Fibroblast of skin of left quadriceps (primary cell): ENCODE measurements at places on chromosomes 3 and 15.

- no peak for DNase-seq
These were observed 9.9 kb downstream of the B3GNT5 start for GRCh38 chr3:183262875-183263378.

DNA sequence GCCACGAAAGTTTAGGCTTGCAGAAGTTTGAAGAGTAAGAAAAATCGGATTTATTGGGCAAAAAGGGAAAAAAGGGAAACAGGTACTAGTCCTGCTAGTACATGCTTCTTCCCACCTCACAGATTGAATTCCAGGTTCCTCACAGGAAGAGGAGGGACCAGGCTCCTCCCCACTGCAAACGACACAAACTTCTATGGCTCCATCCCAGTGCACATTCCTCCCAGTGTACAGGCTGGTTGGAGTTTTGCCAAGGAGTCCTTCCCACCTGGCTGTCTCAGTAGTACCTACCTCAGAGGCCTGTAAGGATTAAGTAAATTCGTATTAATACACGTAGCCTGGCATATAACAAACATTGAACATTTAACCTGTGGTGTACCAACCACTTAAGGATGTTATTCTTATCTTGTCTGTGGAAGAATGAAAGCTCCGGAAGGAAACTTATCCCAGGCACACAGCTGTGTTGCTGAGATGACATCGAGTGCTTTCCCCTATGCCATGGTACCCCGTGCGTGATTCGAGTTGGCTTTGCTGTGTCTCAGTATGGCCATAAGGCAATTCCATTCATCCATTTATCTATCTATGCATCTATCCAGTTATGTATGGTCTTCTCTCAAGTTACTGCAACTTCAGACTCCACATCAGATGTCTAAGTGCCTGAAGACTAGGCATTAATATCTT lies 294.3 kb downstream of the LRTM1 start:
- no peak for DNase-seq

DNA sequence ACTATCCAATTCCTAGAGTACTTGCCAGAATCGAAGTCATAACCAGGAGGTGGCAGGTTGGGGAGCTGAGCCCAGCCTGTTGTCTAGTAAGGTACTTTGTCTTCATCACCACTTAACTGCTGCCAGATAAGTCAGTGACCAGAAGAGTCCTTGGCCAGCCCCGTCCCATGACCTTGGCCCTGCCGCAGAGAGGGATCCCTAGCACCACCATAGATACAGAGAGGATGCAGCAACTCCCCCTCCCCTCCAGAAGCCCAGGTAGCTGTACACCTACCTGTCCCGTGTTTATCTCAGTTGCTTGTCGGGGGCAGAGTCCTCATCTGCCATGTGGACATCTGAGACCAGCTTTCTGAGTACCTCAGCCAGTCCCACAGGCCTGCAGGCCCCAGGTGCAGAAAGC lies 153.6 kb upstream of the TP63 start:
- DNase-seq = no peak

- DNase-seq = peak; percentile 15
These were observed 39.6 kb upstream of the PDCD6IP start for GRCh38 chr3:33758864-33759263.

- no peak for DNase-seq
These were observed 5.1 kb upstream of the FLNB start for GRCh38 chr3:58003093-58003492.

GRCh38 chr3:71456156-71456555 lies 127.4 kb downstream of the FOXP1 start:
- DNase-seq = no peak

GRCh38 chr15:88605189-88606069 lies 15.7 kb upstream of the AEN start:
- DNase-seq = no peak

DNA sequence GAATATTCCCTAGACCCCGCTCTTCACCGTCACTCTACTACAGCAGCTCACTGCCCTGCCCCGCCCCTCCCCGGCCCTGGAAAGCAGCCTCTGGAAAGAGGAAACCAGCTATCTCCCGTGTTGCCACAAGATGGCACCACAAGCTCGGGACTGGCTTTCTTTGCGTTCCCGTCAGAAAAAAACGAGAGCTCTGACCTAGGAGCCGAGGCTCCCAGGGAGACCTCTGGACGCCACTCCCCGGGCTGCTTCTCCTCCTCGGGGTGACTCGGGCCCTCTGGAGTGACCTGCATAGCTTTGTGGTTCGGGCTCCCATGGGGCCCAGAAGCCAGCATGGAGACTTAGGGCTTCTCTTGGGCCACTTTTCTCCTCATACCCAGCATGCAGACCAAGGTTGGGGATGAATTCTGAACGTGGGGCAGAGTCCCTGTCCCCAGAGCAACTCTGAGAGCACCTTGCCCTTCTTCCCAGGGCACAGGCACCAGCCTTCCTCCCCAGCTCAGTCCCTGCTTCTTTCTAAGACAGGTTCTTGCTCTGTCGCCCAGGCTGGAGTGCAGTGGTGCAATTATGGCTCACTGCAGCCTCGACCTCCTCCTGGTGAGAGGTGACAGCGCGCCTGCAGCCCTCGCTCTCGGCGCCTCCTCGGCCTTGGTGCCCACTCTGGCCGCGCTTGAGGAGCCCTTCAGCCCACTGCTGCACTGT lies 19.0 kb downstream of the STOML1 start:
- peak; percentile 67 for DNase-seq

- DNase-seq = no peak
These were observed 267.5 kb downstream of the PDCD6IP start for GRCh38 chr3:34065901-34066300.

DNA sequence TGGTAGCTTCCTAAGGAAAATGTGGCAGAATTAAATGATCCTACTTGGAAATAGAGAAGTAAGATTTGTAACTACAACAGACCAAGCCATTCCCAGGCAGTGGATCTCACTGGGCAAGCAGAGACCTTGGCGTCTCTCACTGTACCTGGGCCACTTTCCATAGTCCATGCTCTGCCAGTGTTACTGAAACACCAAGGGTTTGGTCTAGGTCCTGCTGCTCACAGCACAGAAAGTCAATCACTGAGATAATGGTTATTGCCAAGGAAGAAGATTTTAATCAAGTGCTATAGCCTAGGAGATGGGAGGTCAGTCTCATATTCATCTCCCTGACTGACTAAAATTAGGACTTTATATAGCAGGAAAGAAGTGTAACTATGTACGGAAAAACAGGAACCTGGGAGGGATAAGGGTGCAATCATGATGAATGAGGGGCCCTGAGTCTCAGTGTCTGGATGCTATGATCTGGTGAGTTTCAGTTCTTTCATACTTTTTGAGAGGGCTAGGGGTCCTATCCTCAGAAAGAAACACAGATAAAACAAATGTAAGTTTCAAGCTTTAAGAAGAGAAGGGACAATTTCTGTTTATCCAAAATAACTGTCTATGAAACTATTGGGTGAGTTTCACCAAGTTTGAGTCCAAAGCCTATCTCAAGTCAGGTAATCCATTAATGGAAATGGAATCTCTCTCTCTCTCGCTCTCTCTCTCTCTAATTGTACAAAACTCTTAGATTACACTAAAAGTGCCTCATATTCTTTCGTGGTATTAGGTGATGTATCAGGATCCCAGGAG lies 20.6 kb downstream of the GPR15 start:
- no peak for DNase-seq

GRCh38 chr3:37458162-37459120 lies 284.1 kb upstream of the LRRFIP2 start:
- no peak for DNase-seq

DNA sequence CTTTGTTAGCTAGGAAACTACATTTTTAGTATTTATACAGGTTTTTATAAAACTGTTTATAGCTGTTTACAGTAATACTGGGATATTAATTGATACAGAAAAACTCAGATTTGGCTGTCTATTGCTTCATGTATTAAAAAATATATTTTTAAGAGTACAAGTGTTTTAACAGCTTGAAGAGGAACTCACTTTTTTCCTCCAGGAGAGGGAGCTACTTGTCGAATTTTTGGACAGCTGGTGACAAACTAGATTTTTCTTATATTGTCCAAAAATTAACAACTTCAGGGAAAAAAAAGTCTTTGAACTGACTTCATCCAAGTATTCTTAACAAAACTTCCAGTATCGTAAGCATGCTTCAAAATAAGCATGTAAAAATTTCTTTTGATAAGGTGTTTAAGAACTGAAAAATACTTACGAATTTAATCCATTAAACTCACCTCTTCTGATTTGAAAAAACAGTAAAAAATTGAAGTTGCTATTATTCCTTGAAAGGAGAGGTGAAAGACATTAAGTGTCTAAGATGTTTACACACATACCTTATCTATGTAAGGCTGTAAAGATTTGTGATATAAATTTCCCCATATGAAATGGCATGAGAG lies 4.0 kb downstream of the DIPK2A start:
- DNase-seq = peak; percentile 34

GRCh38 chr15:41820791-41821423 lies 7.0 kb upstream of the JMJD7 start:
- no peak for DNase-seq

DNA sequence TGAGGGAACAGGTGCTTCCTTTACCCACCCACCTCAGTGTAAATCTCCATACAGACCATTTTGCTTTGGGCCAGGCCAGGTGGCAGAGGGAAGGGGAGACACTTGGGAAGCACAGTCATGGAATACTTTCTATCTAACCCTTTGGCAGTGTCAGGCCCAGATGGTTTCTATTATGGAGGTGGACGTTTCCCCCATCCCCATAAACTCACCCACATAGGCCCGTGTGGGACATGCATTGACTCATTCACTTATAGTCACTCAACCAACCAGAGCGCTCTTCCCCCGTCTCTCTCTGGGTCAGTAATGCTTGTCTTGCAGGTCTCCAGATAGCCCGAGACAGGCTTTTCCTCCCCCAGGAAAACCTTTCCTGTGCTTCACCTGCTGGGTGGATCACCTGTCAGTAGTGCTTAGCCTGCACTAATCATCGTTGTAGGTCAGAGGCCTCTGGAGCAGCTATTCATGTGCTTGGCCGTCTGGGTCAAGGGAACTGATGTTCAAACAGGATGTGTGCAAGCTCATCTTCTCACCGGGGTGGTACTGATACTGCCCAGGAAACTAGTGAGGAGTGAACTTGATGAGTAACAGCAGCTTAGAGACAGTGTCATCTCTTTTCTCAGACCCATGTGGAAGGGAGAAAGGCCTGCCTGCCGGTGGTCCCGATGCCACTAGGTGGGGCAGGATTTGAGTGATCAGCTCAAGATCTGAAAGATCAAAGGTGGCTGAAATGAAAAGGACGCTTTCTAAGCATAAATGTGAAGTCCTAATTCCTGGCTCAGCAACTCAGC lies 67.1 kb downstream of the CEMIP start:
- DNase-seq = peak; percentile 14

- DNase-seq = peak; percentile 23
These were observed 58.6 kb upstream of the SLC6A1 start for GRCh38 chr3:10933805-10934481.

GRCh38 chr3:53996141-53996874 lies 104.6 kb upstream of the SELENOK start:
- DNase-seq = no peak

DNA sequence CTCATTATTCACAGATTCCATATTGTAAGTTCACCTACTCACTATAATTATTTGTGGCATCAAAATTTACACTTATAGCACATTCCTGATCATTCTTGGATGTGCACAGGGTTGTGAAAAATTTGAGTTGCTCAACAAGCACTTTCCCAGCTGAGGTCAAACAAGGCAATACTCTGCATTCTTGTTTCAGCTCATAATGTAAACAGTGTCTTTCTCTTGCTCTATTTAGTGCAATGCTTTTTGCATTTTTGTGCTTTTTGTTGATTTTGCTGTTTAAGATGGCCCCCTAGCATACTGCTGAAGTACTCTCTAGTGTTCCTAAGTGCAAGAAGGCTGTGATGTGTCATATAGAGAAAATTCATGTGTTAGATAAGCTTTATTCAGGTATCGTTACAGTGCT lies 66.7 kb upstream of the TNIK start:
- DNase-seq = peak; percentile 86

DNA sequence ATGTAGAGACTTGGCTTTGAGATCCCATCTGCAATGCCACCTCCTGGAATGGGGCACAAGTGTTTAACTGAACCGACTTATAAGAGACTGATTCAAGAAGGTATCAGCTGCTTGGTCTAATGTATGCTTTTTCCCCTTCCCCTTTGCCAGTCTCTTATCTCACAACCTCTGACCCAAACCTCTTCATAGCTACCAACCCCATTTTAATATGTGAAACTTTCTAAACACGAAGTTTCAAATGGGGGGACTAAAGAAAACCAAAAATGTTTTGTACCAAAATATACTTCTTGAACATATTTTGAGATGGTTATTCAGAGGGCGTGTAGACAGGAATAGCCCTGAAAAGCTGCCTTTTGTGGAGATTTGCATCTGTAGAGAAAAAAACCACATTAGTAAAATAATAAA lies 73.1 kb downstream of the OXSM start:
- DNase-seq = no peak

DNA sequence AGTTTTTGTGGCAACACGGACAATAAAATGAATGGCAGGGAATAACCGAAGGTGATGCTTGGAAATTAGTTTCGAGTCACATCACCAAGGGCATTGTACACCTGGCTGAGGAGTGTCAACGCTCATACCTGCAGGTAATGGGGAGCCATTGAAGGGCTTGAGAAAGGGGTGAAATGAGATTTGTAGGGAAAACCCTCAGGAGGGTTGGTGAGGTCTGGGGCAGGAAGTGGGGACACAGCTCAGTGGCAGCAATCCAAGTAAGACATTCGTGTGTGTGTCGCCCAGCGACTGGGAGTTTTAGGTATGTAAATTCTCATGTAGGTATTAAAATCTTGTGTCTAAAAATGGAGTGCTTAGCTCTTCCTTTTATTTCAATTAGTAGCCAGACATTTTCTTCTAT lies 14.3 kb downstream of the PARP14 start:
- DNase-seq = no peak

DNA sequence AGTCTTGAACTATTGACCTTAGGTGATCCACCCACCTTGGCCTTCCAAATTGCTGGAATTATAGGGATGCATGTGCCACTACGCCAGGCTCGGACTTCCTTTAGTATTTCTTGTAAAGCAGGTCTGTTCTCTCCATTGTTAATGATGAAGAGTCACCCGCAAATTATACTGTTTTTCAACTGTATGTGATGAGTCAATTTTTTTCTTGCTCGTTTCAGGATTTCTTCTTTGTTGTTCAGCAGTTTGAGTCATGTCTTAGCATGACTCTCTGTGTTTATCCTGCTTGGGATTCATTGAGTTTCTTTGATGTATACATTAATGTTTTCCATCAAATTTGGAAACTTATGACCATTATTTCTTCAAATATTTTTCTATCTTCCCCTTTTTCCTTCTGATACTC lies 28.9 kb downstream of the GRAMD1C start:
- peak; percentile 7 for DNase-seq

- DNase-seq = no peak
These were observed 73.5 kb downstream of the CLASP2 start for GRCh38 chr3:33644582-33644981.

DNA sequence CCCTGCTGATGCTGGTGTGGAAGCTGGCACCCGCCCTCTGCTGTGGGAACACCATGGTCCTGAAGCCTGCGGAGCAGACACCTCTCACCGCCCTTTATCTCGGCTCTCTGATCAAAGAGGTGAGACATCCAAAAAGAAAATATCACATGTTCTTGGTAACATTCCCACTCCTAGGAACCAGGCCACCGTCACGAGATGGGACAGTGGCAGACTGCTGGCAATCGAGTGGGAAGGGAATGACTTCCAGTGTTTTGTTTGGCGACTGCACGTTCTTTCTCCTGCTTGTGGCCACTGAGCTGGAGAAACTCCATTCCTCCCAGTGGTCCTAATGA lies 14.3 kb downstream of the ALDH1A3 start:
- DNase-seq = no peak
